ENCODE measurements at places on chromosomes 6 and 20. TPM values are rescaled to one million over a fixed set of nuclear protein-coding genes. Genes with fewer than 3 reads are reported as not detected.

- no peak overlapping the region for H3K27ac ChIP-seq
- H3K27me3 ChIP-seq, result peaks cover 100% of the 10 kb centered on the region
- no peak for DNase-seq
- H3K4me3 ChIP-seq, result no peak overlapping the region
- H3K36me3 ChIP-seq, result no peaks in the 10 kb centered on the region
Observed at GRCh38 chr6:98838975-98839374, 4.6 kb downstream of the POU3F2 start.

DNA sequence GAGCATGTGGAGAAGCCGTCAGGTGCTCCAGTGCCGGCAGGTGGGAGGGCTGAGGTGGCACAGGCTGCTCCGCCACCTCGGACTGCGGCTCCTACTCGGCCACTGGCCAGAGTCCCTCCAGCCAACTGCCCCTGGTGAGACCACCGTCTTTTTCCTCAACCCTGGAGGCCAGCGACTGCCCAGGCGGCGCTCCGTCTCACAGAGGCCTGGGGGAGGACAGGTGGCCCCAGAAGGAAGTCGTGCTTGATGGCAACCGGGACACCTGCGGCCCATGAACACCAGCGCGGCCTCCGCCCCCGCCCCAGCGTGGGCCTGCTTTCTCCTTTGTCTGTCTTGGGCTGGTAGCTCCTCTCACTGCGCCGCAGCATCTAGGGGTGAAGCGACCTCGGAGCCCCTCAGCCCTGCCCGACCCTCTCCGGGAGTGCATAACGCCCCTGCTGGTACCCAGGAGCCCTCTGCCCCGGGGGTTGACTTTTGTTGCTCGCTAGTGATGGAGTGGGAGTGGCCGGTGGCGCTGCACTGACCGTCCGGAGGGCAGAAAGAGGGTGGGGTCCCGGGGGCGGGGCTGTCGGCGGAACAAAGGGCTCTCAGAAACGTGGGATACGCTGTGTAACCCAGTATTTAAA lies 706 bp upstream of the TUBB2B start:
- no peak for DNase-seq
- peaks cover 42% of the 10 kb centered on the region for H3K27me3 ChIP-seq
- peaks cover 54% of the 10 kb centered on the region for H3K4me1 ChIP-seq

Gene EEF1E1
- total RNA-seq, result 36.7 TPM

- H3K4me3 ChIP-seq, result no peak overlapping the region
- H3K27me3 ChIP-seq, result no peaks in the 10 kb centered on the region
- H3K36me3 ChIP-seq, result no peaks in the 10 kb centered on the region
- no peak overlapping the region for H3K27ac ChIP-seq
- H3K4me1 ChIP-seq, result no peaks in the 10 kb centered on the region
Observed at GRCh38 chr6:16041327-16041726, 87.6 kb upstream of the MYLIP start.

DNA sequence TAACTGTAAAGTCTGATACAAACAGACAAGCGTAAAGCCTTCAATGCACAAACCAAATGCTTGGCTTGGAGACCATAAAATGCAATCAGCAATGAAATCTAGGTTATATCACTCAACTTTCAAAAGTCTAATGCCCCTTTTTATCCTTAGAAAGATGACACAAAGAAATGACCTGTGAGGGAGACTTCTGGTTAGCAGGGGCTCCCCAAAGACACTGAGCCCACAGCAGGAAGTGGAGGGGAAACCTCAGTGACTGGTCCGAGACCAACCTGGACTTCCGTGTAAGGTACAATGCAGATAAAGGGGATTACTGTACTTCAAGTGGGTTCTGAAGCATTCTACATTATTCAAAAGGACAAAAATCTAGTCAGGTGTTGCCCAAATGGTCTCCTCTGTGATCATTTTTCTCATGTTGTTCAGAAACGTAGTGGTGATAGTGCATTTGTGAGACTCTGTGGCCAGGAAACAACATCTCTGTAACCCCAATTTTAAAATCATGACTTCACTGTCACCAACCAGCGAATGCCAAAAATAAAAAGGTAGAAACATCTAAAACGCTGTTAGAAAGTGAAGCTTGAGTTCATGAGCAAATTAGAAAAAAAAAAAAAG lies 88.2 kb downstream of the HIVEP2 start:
- no peak overlapping the region for H3K4me3 ChIP-seq
- peaks cover 2% of the 10 kb centered on the region for H3K4me1 ChIP-seq
- no peaks in the 10 kb centered on the region for H3K36me3 ChIP-seq
- H3K27ac ChIP-seq, result no peak overlapping the region
- DNase-seq, result no peak
- no peaks in the 10 kb centered on the region for H3K27me3 ChIP-seq

Gene RSPO3
- 1.6 TPM for total RNA-seq

GRCh38 chr20:60632391-60633262 lies 619.4 kb upstream of the CDH4 start:
- no peaks in the 10 kb centered on the region for H3K4me1 ChIP-seq
- H3K4me3 ChIP-seq, result no peak overlapping the region
- no peak overlapping the region for H3K27ac ChIP-seq
- no peaks in the 10 kb centered on the region for H3K36me3 ChIP-seq
- H3K27me3 ChIP-seq, result no peaks in the 10 kb centered on the region

DNA sequence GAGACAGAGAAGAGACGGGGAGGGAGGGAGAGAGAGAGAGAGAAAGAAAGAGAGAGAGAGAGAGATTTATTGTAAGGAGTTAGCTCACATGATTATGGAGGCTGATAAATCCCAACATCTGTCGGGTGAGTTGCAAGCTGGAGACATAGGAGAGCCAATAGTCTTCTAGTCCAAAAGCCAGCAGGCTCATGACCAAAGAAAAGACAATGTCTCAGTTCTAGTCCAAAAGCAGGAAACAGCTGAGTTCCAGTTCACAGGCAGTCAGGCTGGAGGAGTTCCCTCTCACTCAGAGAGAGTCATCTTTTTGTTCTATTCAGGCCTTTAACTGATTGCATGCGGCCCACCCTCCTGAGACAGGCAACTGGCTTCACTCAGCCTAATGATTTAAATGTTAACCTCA lies 416.6 kb downstream of the PREX1 start:
- H3K27ac ChIP-seq, result no peak overlapping the region
- no peaks in the 10 kb centered on the region for H3K36me3 ChIP-seq
- no peak overlapping the region for H3K4me3 ChIP-seq
- H3K4me1 ChIP-seq, result no peaks in the 10 kb centered on the region
- DNase-seq, result no peak

Gene PPP1R16B
- total RNA-seq, result 2.3 TPM

Gene CTCFL
- total RNA-seq, result not detected

DNA sequence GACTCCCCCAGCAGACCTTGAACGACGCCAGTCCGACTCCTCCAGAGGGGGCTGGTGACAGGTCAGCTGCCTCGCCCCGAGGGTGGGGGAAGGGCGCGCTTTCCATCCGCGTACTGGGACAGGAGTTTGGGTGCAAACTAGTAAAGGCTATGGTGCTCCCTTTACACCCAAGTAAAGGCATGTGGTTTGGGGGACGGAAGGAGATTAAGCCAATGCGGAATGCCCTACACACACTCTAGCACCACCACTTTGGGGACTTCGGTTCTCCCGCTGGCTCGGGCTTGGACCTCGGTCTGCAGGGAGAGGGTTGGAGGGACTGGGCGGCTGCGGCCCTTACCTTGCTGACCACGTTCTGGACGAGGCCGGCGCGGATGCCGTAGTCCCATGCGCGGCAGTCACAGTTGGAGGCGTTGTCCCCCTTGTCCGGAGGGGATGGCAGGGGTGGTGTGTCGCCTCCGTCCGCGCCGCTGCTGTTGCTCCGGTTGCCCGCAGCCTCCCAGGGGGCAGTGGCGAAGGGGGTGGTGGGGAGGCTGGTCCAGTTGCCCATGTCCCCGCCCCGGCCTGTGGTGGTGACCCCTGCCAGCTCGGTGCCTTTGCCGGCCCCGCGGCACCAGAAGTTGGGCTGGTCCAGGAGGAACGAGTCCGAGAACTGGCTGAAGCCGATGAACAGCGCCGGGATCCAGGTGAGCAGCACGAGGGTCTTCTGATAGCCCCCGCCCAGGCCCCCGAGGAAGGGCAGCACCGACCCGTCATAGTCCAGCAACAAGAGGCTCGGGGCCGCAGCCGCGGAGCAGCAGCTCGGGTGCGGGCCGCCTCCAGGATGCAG lies 1.1 kb downstream of the SLC22A23 start:
- peak; percentile 69 for DNase-seq
- H3K4me1 ChIP-seq, result peaks cover 30% of the 10 kb centered on the region
- H3K36me3 ChIP-seq, result no peaks in the 10 kb centered on the region
- H3K4me3 ChIP-seq, result peak overlapping the region; percentile 73
- H3K27ac ChIP-seq, result peak overlapping the region; percentile 9

All from sigmoid colon (tissue), 7 donors.